IMR-90 (cell line): ENCODE measurements at places on chromosomes 7 and 10. TPM values are rescaled to one million over a fixed set of nuclear protein-coding genes. Genes with fewer than 3 reads are reported as not detected.

- DNase-seq = no peak
Observed at GRCh38 chr7:14602851-14603250, 299.7 kb downstream of the DGKB start.

DNA sequence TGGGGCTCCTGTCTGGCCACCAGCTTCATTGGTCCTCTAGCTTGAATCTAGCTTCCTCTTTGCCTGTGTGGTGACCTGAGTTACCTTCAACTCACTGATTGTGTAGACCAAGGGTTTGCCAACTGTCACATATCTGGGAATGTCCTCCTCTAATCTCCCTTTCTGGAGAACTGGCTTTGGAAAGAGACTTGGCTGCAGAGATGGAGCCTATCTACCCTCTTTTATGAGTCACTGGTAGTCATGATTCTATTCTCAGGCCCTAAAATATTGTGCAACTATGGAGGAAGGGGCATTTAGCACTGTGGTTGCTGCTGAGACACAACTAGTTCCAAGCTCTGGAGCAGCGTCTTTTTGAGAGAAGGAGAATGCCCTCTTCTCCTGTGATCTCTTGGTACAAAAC, 691.3 kb downstream of the KCNMA1 start:
- peak; percentile 66 for DNase-seq

DNA sequence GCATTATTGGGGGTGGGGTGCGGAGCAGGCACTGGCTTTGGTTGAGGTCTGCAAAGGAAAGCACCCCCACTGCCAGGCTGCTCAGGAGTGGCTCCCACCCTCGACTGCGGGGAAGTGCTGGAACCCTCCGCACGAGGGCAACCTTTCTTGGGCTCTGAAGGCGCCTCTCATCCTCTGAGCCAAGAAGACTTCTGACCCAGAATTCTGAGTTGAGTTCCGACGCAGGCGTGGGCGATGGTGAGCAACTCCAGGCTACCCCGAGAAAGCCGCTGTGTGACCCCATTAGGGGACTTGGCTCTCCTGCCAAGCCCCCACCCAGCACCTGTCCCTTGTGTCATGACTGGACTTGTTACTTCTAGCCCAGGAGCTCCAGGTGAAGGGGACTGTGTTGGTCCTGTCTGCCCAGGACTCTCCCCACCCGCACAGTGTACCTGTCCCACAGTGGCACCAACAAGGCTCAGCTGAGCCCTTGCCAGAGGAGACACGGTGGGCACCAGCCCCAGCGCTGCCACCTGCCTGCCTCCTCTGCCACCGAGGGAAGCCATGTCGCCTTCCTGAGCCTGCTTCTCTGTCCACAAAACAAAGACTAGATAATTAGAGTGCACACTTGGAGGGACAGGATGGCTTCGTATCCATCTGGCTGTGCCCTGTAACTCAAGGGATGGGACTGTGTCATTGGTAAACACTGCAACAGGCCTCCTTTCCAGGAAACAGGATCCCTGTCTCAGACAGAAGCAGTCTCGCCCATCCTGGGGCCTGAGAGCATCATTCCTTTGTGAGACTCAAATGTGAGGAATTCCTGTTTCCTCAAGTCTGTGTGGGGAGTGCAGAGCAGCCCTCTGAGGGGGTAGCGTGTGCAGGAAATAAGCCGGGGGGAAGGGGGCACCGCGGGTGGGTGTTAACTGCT, 128.8 kb downstream of the LHPP start:
- DNase-seq = no peak

- no peak for DNase-seq
Observed at GRCh38 chr7:2645274-2645868, 13.6 kb downstream of the TTYH3 start.

DNA sequence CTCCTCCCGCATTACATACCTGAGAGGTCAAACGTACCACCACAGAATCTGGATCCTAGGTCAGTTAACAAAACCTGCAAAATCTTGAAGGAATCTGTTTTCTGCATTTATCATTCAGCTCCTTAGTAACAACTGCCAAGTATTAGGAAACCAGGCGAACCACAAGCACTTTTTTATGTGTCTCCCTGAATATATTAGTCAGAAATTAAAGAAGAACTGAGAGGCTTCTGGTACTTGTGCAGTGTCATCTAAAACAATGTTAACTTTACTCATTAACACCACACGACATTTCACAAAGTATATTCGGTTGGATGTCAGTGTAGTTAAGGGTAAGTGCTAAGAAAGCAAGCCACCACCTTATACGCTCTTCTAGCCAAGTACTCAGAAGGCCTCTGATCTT, 2.5 kb downstream of the CCDC6 start:
- DNase-seq = peak; percentile 22

HOXA10 gene
- polyA plus RNA-seq = 0.10 TPM in 2 replicates

CTAGE4 gene
- 0.03 TPM in 1 of 2 replicates, not detected in the other for polyA plus RNA-seq

CNPY4 gene
- 18.1 and 21.9 TPM in 2 replicates for polyA plus RNA-seq

PRF1 gene
- not detected in 2 replicates for polyA plus RNA-seq
